ENCODE measurements at places on chromosomes 1 and 21.

DNA sequence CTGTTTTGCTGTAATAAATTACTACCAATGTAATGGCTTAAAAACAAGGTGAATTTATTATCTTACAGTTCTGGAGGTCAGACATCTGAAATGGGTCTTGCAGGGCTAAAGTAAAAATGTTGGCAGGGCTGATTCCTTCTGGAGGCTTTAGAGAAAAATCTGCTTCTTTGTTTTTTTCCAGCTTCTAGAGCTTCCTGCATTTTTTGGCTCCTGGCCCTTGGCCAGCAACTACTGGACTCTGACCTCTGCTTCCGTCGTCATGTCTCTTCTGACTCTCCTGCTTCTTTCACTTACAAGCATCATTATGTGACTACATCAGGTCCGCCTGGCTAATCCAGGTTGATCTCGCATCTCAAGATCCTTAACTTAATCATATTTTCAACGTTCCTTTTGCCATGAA lies 350.9 kb downstream of the S1PR1 start:
- DNase-seq: no peak

GRCh38 chr1:110982320-110982719 lies 18.6 kb upstream of the LRIF1 start:
- no peak for DNase-seq

GRCh38 chr1:30048905-30049304 lies 674.5 kb downstream of the MATN1 start:
- no peak for DNase-seq

- no peak for DNase-seq
Observed at GRCh38 chr21:24895885-24896734, 711.2 kb downstream of the MRPL39 start.

GRCh38 chr1:243796016-243796415 lies 54.0 kb downstream of the AKT3 start:
- no peak for DNase-seq

DNA sequence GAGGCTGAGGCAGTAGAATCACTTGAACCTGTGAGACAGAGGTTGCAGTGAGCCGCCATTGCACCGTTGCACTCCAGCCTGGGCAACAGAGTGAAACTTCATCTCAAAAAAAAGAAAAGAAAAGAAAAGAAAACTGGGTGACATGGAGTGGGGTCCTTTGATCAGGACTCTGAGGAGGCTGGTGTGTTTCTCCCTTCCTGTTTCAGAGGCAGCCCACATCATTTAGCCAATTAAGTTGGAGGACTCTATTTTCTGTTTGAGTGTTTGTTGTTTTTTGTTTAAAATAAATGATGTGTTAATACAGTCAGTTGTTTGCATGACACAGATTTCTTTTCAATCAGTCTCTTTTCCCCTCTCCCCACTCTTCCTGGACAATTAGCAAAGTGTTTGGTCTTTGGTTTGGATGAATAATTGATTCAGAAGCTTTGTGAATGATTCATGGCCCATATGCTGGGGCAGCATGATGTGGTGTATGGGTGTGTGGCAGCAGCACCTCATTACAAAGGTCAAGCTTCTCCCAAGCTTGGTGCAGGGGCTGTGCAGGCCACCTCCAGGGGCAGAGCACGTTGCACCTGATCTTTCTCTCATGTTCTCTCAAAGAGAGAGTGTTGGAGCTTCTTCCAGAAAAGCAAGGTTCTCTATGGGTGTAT lies 48.8 kb downstream of the CACNA1E start:
- DNase-seq: no peak

- peak; percentile 33 for DNase-seq
Observed at GRCh38 chr1:220281159-220281574, 8.9 kb upstream of the RAB3GAP2 start.

GRCh38 chr1:13586001-13586400 lies 2.4 kb downstream of the PDPN start:
- no peak for DNase-seq

DNA sequence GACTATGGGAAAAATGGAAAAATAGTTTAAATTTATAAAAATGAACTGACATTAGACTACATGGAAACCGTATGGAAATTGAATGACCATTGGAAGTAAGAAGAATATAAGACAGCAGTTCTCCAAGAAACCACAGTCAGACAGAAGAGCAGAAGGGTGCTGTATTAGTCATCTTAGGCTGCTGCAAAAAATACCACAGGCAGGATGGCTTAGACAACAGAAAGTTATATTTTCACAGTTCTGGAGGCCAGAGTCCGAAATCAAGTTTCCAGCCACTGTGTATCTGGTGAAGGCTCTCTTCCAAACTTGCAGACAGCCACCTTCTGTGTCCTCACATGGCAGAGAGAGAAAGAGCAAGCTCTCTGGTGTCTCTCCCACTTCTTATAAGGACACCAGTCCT lies 175.2 kb downstream of the DSCAM start:
- DNase-seq: no peak

DNA sequence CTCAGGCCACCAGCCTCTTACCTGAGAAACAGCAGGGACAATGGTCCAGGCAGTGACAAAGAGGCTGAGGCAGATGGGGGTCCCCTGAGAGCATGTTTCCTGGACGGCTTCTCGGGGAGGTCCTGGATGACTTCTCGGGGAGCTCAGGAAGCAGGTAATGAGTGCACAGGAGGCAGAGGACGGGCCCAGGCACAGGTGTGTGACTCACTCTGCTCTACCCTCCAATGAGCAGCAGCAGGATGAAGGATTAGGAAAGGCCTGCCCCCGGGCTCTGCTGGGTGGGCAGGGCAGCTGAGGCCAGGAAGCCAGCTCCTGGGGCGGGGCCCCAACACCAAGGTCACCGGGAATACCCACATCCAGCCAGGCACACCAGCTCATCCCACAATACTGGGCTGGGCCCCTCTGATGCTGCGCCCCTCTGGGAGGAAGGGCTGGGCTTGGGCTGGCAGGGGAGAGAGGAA lies 17.2 kb upstream of the PTAFR start:
- no peak for DNase-seq

- DNase-seq: no peak
Observed at GRCh38 chr1:57345916-57346315, 77.9 kb downstream of the DAB1 start.

- DNase-seq: no peak
Observed at GRCh38 chr1:42680055-42680454, 2.2 kb upstream of the YBX1 start.

GRCh38 chr1:11373895-11374747 lies 101.1 kb downstream of the UBIAD1 start:
- DNase-seq: no peak

DNA sequence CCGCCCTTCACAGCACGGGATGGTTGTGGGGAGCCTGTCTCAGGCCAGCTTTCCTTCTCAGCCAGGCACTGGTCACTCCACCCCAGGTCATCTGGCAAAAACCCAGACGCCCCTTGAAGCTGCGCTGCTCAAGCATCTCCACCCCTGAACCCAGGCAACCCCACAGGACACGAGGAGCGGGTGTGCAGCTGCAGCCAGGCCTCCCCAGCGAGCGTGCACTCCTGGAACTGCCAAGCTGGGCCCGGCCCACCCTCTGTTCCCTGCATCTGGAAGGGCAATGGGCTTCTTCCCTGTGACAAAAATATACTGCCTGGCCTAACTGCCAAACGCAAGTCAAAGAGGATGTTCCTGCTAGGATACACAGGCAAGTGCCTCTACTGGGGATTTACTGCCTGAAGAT lies 39.7 kb downstream of the SLC66A1 start:
- no peak for DNase-seq

- DNase-seq: no peak
Observed at GRCh38 chr1:184457500-184457899, 70.7 kb downstream of the C1orf21 start.

GRCh38 chr1:27554759-27555699 lies 48.9 kb downstream of the AHDC1 start:
- DNase-seq: peak; percentile 16

GRCh38 chr1:145751491-145752037 lies 32.3 kb downstream of the CD160 start:
- DNase-seq: no peak

DNA sequence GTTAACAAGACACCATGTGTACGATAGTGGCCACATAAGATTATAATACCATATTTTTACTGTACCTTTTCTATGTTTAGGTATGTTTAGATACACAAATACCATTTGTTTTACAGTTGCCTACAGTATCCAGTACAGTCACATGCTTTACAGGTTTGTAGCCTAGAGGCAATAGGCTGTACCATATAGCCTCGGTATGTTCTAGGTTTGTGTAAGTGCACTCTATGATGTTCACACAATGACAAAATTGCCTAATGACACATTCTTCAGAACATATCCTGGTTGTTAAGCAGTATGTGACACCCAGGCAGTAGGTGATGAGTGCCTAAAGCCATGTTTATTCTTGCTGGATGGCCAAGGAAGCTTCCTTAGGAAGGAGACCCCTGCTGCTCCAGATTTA lies 111.8 kb downstream of the PAPPA2 start:
- no peak for DNase-seq

DNA sequence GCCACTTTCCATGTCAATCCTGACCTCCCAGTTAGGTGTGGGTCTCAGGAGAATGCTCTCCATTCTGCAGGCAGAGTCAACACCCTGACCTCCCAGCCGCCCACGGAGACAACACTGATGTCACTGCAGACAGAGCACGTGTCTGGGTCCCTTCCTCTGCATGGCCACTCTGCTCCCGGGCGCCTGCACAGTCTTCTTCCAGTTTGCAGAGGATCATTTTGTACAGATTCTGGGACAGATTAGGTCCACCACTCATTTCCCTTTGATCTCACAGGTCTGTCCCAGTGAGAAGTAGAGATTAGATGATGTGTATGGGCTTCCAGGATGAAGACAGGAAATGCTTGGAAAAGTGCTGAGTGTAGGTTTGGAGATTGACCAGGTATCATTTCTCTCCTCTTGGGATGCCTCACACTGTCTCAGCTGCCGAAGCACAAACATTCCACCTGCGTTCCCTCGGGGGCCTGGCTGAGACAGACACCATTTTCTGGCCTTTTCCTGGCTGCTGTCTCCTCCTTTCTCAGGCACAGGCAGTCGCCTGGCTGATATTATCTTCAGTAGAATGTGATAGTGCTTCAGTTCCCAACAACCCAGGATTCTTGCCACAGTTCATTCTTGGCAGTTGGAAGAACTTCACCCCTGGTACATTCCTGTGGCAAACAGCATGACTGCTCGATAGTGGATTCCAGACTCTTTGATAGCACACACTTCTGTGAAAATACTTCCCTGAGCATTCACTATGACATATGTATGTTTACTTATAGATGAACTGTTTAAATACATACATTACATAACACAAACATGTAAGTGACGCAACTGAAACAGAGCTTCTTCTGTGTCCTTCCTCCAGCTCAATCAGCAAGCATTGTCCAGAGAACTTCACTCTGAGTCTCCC lies 7.9 kb downstream of the MYBPHL start:
- DNase-seq: no peak

- DNase-seq: peak; percentile 19
Observed at GRCh38 chr21:33901412-33902288, 14.0 kb downstream of the ATP5PO start.

- no peak for DNase-seq
Observed at GRCh38 chr1:5617179-5617520, 375.1 kb downstream of the NPHP4 start.

All from NCI-H510A treated with DMSO at 0.1 percent for 48 hours (cell line).